Bronchus fibroblast of lung (primary cell): ENCODE measurements at places on chromosomes 5 and 9. TPM values are rescaled to one million over a fixed set of nuclear protein-coding genes. Genes with fewer than 3 reads are reported as not detected.

NAIP gene
- total RNA-seq: 0.89 and 2.0 TPM in 2 replicates

PCDHA1 gene
- not detected in 2 replicates for total RNA-seq

CSF2 gene
- total RNA-seq: 0.74 and 0.84 TPM in 2 replicates

FBN2 gene
- 52.6 and 57.0 TPM in 2 replicates for total RNA-seq

FAM193B gene
- 16.0 and 22.0 TPM in 2 replicates for total RNA-seq

ORM2 gene
- total RNA-seq: not detected in 2 replicates

SPACA9 gene
- total RNA-seq: 3.3 and 3.7 TPM in 2 replicates

BTNL9 gene
- total RNA-seq: not detected in 2 replicates

ARID3C gene
- total RNA-seq: not detected in 2 replicates

ACTBL2 gene
- total RNA-seq: 0.15 and 0.34 TPM in 2 replicates

BHMT gene
- not detected in 2 replicates for total RNA-seq

SGCD gene
- 1.0 and 1.3 TPM in 2 replicates for total RNA-seq

RANBP6 gene
- 13.8 and 19.5 TPM in 2 replicates for total RNA-seq

SNCB gene
- total RNA-seq: 0.34 TPM in 1 of 2 replicates, not detected in the other

SPATA6L gene
- total RNA-seq: under 0.01 and 0.89 TPM in 2 replicates

RLN2 gene
- total RNA-seq: 0.17 TPM in 1 of 2 replicates, not detected in the other

PCDHA6 gene
- 0.15 TPM in 1 of 2 replicates, not detected in the other for total RNA-seq

PCDHGC4 gene
- 0.17 and 0.30 TPM in 2 replicates for total RNA-seq

ANKRD18A gene
- total RNA-seq: under 0.01 TPM in 2 replicates

CDC20B gene
- total RNA-seq: not detected in 2 replicates

PNPLA7 gene
- total RNA-seq: under 0.01 and 0.50 TPM in 2 replicates

FABP6 gene
- total RNA-seq: not detected in 2 replicates

SPATA31A3 gene
- total RNA-seq: not detected in 2 replicates

PRUNE2 gene
- 3.6 and 4.4 TPM in 2 replicates for total RNA-seq

KIF27 gene
- 0.67 and 1.5 TPM in 2 replicates for total RNA-seq

C6 gene
- not detected in 2 replicates for total RNA-seq

WDR38 gene
- total RNA-seq: not detected in 2 replicates

SYNPO gene
- total RNA-seq: 1.0 and 1.3 TPM in 2 replicates

FGFR4 gene
- total RNA-seq: 8.8 and 9.1 TPM in 2 replicates

ISL1 gene
- total RNA-seq: not detected in 2 replicates

DCANP1 gene
- total RNA-seq: not detected in 2 replicates

ADAMTS16 gene
- 0.30 and 0.50 TPM in 2 replicates for total RNA-seq

SLC46A2 gene
- not detected in 2 replicates for total RNA-seq

C9 gene
- not detected in 2 replicates for total RNA-seq

ADGRD2 gene
- not detected in 2 replicates for total RNA-seq

GTF3C5 gene
- total RNA-seq: 55.5 and 59.3 TPM in 2 replicates

CDX1 gene
- total RNA-seq: not detected in 2 replicates

ZFP2 gene
- total RNA-seq: 0.67 and 1.0 TPM in 2 replicates

LAMC3 gene
- 0.74 and 1.0 TPM in 2 replicates for total RNA-seq

SLC34A3 gene
- not detected in 2 replicates for total RNA-seq

SMIM33 gene
- total RNA-seq: not detected in 2 replicates

FAM153A gene
- not detected in 2 replicates for total RNA-seq

AMBP gene
- total RNA-seq: not detected in 2 replicates

DNM1 gene
- total RNA-seq: 4.5 and 5.7 TPM in 2 replicates

FOXD4 gene
- 0.34 TPM in 1 of 2 replicates, not detected in the other for total RNA-seq

TAS2R1 gene
- total RNA-seq: not detected in 2 replicates

FAXDC2 gene
- 3.1 and 4.7 TPM in 2 replicates for total RNA-seq

ZNF608 gene
- total RNA-seq: 11.4 and 12.5 TPM in 2 replicates

PPIC gene
- total RNA-seq: 16.8 and 22.5 TPM in 2 replicates

GABRP gene
- not detected in 2 replicates for total RNA-seq

ST8SIA4 gene
- 0.34 and 1.9 TPM in 2 replicates for total RNA-seq
